ENCODE measurements at places on chromosomes 7 and 10. TPM values are rescaled to one million over a fixed set of nuclear protein-coding genes. Genes with fewer than 3 reads are reported as not detected.

ARHGAP22 gene
- total RNA-seq: 6.5 TPM

CAV2 gene
- total RNA-seq: 144 TPM

RBP3 gene
- total RNA-seq: not detected

FOXI2 gene
- total RNA-seq: not detected

NUTM2A gene
- total RNA-seq: 3.3 TPM

LRRC17 gene
- total RNA-seq: 0.69 TPM

GNAT3 gene
- total RNA-seq: not detected

SPDYE8 gene
- not detected for total RNA-seq

DNA sequence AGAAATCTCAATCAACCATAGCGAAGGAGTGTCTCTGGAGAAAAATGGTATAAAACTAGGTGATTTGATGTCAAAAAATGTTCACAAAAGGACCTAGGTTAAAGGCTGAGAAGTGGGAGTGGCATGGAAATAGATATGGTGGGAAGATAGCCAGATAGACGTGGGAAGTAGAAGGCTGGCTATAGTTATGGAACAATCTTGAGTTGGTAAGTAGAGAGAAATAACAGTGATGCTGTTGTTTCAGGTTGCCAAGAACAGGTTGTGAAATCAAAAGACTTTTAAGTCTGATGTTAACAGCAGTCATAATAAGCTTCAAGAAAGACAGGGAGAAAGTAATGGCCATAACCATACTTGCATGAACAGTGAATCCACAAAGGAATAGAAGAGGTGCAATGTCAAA, 106.1 kb upstream of the RSU1 start:
- no peak for DNase-seq

DNA sequence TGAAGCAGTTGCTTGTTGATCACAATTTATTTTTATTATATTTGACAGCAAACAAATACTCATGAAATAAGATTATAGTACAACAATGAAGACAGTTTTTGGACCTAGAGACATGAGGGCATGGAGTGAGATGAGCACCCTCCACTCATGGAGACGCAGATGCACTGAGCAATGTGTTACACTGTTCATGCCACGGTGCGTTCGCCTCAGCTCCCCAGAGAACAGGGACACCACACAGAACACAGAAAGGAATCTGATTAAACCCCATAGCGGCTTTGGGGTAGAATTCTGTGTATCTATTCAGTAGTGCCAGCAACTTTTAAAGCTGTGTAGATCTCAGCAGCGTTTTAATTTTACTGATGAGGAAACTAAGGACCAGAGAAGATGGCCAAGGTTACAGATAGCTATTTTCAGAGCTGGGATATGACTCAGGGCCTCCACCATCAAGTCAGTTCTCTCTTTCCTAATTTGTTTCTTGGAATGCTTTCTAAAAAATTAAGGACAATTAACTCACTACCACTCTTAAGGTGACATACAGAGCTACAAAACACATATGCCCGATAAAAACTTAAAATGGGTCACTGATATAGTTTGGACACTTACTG, 33.6 kb downstream of the FAM25A start:
- no peak for DNase-seq

GRCh38 chr7:141820067-141820466, 21.2 kb downstream of the PRSS37 start:
- no peak for DNase-seq

DNA sequence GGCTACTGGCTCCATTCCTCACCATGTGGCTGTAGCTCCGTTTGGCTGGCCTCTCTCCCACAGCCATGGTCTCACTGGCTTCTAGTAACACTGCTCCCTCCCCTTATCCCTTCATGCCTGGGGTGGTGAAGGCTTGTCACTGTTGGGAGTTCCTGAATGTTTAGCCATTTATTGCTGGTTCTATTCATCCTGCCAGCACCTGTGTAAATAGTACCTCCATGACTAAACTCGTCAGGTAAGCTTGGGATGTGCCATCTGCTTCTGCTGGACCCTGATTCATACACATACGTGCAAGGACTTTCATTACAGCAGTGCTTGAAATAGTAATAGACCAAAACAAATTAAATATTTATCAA, 61.6 kb downstream of the CCDC71L start:
- DNase-seq: no peak

- no peak for DNase-seq
Observed at GRCh38 chr7:102262546-102262945, 24.1 kb upstream of the SH2B2 start.

DNA sequence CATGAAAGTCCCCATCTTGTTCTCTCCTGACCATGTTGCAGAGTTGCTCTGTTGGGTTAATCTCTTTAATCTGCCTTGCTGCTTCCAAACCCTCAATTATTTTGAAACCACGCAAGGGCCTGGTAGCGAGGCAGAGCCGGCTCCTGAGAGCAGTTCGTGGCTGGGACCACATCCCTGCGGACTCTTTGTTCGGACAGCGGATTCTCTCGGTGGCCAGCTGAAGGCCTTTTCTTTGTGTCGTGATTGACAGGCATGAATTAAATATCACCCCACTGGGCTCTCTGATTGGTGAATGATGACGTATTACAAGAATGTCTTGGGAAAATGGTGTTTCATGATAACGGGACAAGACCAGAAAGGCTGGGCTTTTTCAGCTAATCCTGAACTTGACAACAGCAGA, 66.9 kb upstream of the ARHGAP21 start:
- DNase-seq: no peak

DNA sequence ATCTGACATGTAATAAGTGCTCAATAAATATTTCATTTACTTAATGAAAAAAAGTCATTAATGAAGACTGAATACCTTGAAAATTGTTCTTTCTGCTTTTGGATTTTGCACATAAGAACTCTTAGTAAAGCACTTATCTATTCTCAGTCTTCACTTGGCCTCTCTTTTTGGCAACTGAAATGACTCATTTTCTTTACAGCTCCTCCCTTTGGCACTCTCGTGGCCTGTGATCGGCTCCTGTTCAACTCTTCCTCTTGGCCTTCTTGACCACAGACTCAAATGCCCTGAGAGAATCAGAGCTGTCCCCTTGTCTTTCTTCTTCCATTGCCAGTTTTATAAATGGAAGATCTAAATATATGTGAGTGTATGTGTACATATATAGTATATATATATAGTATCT, 54.2 kb downstream of the FOXP2 start:
- no peak for DNase-seq

GRCh38 chr7:100091411-100092181, 2.8 kb downstream of the COPS6 start:
- no peak for DNase-seq

DNA sequence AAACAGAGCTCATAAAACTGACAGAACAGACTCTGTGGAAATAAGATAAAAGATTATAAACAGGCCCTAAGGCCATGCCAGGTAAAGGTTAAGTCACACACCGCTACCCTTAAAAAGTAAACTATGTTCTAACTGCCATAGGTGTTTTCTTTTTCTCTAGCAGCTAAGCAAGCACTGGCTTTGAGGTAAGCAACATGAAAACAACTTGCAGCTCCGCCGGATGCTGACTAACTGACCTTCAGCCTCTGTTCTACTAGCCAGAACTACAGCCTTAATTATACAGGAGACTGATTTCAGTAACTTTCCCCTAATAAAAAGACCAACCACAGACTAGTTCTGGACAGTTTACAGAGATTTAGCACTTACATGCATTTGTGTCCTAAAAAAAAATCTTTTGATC, 708.3 kb downstream of the CCSER2 start:
- no peak for DNase-seq

- DNase-seq: no peak
Observed at GRCh38 chr10:8594711-8595110, 540.2 kb downstream of the GATA3 start.

- DNase-seq: no peak
Observed at GRCh38 chr7:142685877-142686508, 63.3 kb upstream of the PRSS1 start.

DNA sequence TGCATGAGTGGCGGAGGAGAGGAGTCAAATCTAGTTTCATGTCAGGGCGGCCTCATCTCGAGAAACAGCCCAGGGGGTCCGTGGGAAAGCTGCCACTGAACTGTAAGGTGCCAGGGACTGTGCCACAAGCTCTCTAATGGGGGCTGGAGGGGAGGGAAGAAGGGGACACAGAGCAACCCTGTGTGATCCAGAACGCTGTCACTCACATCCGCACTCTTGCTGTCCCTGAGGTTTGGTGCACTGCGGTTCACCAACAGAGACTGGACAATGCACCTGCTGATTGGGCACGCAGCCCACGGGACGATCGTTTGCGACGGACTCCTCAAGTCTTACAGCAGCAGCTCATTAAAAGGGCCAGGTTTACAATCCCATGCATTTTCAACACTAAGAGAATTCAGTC, 47.7 kb downstream of the AMZ1 start:
- no peak for DNase-seq

GRCh38 chr7:100034871-100035510, 14.6 kb upstream of the ZSCAN21 start:
- no peak for DNase-seq

DNA sequence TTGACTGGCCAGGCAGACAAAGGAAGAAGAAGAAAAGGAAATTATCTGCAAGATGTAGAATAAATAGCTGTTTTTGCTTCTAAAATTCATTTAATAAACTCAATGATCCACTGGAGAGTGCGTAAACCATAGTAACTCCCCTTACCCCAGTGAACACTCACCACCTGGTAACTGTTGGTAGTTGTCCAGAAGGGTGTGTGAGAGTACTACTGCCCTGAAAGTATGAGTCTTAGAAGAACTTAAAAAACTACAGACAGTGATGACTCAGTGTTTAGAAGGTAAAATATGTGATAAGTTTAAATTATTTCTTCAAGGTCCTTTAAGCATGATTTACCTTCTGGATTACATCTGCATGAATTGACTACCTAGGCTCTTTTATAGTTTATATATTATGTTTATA, 53.0 kb upstream of the SEMA3A start:
- DNase-seq: no peak

- no peak for DNase-seq
Observed at GRCh38 chr10:121217331-121217730, 366.2 kb downstream of the WDR11 start.

DNA sequence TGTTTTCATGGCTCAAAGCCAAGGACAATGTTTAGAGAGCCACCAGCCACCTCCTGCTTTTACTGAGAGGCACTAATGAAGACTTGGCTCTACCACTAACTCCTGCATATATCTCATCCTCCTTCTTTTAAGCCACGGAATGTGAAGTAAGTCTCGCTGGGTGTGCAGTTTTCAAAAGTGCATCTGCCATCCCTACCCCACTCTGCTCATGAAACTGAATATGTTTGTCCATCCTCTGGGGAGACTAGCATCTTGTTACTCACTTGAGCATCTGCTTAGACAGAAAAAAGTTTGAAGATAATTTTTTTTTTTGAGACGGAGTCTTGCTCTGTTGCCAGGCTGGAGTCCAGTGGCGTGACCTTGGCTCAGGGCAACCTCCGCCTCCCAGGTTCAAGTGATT, 40.8 kb downstream of the EPDR1 start:
- DNase-seq: no peak

- DNase-seq: no peak
Observed at GRCh38 chr7:115924411-115924810, 106.2 kb downstream of the TFEC start.

Data from omental fat pad (tissue), 4 donors.